Activated naive CD8-positive, alpha-beta T cell treated with anti-CD3 and anti-CD28 coated beads, Interleukin-2, amount 10 ng/mL, durations not matched to agents 7 days and 5 days (primary cell): ENCODE measurements at places on chromosomes 5 and 9. TPM values are rescaled to one million over a fixed set of nuclear protein-coding genes. Genes with fewer than 3 reads are reported as not detected.

- DNase-seq, result no peak
These were observed 16.8 kb upstream of the ATP6V1G1 start for GRCh38 chr9:114570742-114571141.

SPINK1 gene
- total RNA-seq, result not detected

GRCh38 chr9:86734771-86735170 is 212.5 kb downstream of the GAS1 start:
- DNase-seq, result no peak

GRCh38 chr9:92611621-92612285 is 58.2 kb downstream of the IPPK start:
- no peak for DNase-seq

- DNase-seq, result no peak
These were observed 77.5 kb upstream of the FBN2 start for GRCh38 chr5:128615578-128615977.

PLAC8L1 gene
- total RNA-seq, result not detected

NSD1 gene
- total RNA-seq, result 96.2 TPM

- no peak for DNase-seq
These were observed 7.4 kb downstream of the TBC1D2 start for GRCh38 chr9:98247831-98248657.

DNA sequence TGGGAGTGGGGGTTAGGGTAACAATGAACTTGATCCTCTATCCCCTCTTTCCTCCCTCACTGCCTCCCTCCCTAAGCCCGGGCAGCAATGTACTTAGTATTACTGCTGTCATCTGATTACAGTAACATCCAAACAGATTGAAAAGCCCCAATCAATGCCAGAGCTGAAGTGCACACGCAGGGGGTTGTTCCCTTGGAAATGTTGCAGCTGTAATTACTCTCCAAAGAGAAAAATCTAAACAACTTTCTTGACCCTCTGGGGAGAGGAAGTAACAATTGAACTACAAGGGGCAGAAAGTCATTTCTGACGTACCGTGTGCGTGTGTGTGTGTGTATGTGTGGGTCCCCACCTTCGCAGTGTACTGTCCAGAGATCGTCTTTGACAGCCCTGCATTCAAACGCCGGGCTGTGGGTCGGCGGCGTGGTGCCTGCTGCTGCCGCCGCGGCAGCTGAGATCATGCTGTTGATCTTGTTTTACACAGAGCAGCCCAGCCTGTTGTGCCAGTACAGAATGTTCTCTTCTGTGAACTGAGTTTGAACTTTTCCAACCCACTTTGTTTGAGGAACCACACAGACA is 66.0 kb upstream of the KLF9 start:
- DNase-seq, result no peak

DNA sequence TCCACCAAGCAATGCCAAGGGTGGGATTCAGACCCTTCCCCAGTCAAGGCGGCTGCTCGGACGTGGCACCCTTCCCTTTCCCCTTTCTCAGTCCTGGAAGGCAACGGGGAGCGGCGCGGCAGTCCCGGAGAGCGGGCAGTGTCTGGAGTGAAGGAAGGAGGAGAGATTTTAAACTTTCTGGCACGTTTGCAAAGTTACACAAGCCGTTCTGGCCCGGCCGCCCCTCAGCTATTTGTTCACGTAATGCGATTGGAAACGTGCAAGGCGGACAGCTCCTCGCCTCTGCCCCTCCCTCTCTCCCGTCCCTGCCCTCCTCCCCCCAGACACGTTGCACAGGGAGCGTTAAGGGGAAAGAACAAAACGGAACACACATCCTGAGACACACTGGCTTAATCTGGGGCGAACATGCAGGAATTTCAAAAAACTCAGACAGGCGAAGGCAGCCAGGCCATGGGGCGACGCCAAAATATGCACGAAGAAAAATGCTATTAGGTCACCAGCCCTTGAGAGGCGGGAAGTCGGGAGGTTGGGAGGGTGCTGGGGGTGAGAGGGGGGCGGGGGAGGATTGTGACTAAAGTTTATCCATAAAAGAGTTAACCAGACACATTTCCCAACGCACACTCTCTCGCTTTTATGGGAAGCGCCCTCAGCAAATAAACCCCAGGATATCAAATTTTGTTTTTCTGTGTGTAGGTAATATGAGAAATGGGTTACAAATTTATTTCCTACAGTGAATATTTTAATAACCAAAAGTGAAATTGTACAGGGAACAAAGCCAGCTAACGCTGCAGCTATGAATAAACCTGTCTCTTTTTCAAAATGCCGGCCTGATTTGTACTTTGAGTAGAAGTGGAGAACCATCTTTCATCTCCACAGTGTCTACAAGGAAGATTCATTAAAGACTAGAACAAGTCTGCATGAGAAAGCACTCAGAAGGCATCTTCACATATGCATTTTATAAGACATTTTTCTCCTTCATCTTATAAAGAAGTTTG is at the start of gene LOX:
Gene LOX (minus strand): TSS at position 144 of the 995 bp plus-strand sequence. CDS start 274 bp downstream, outside the sequence.
- no peak for DNase-seq

DNA sequence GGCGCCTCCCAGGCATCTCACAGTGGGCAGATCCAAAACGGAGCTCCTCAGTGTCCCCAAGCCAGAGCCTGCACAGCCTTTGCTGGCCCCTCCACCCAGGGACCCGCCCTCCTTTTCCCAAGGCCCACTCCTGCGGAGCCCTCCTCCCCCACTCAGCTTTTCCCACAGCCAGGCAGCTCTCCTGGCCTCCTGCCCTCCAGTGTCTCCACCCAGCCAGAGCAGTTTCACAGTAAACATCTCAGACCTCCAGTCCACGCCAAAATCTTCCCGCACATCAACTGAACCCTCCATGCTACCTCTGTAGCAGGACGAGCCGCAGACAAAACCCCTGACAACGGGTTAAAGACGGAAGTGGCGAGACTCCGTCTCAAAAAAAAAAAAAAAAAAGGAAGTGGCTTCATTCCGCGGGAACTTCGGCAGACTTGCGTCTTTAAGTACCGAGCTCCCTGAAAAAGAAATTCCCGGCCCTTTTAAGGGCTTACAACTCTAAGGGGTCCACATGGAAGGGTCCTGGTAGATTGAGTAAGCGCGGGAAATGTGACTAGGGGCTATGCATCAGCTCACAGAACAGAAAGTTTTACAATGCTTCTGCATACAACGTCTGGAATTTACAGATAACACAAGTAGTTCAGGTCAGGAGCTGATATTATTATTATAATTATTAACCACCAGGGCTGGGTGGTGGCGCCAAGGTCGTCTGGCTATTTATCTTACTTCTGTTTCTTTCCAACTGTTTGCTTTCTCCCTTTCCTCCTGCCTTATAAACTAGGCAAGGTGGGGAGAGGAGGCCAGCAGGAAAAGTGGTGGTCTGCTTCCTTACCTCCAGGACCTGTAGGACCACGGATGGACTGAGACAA is 11.4 kb upstream of the GRIN1 start:
- DNase-seq, result no peak

GRCh38 chr9:124381170-124381945 is 33.9 kb downstream of the PSMB7 start:
- DNase-seq, result no peak

- DNase-seq, result no peak
These were observed 13.9 kb downstream of the SLC23A1 start for GRCh38 chr5:139369181-139369580.

LCN12 gene
- 0.91 TPM for total RNA-seq

DNA sequence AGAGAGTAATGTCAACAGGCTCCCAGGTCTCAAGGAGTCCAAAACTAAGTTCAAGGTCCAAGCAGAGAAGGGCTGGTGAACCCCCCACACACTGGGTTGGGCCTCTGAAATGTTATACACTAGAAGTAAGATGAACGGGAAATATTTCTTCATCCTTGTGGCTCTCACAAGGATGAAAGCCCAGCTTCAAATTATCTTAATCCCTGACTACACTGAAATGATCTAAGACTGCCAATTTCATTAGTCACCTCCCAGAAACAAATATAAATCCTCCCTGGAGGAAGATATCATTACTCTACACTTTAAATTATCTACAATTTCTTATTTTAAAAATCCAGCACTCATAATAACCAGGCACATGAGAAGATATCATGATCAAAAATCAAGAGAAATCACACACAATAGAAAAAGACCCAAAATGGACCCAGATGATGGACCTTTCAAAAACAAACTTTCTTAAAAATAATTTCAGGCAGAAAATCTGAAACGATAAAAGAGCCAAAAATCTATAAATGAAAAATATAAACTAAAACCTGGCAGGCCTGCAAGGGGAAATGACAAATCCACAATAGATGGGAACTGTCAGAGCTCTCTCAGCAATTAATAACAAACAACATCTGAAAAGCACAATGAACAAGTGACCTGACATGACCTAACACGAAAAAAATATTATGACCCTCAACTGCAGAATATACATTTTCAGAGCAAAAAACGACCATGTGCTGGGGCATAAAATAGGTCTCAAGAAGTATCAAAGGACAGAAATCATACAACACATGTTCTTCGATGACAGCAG is 117.4 kb downstream of the GPR21 start:
- no peak for DNase-seq

LCN10 gene
- total RNA-seq, result 1.0 TPM

DNA sequence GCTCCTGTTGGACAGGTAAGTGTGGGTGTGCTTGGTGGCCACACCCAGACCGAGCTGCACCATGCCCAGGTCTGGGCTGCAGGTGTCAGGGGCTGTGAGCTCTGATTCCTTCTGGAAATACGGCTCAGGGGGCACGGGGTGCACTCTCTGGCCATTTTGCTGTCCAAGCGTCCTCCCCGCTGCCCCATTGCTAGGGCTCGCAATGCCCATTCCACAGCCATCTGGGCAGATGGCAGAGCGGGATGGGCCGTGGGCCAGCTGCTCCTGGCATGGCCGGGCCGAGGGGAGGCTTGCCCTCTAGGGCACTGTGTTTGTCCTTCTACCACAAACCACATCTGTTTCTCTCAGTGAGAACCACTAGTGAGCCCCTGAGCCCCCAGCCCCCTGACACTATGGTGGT is 67.9 kb upstream of the RXRA start:
- no peak for DNase-seq

GRCh38 chr9:126643945-126644527 is 30.3 kb downstream of the LMX1B start:
- DNase-seq, result no peak

GRCh38 chr9:131824155-131824594 is 84.3 kb upstream of the RAPGEF1 start:
- DNase-seq, result no peak

CENPK gene
- 89.9 TPM for total RNA-seq

DNA sequence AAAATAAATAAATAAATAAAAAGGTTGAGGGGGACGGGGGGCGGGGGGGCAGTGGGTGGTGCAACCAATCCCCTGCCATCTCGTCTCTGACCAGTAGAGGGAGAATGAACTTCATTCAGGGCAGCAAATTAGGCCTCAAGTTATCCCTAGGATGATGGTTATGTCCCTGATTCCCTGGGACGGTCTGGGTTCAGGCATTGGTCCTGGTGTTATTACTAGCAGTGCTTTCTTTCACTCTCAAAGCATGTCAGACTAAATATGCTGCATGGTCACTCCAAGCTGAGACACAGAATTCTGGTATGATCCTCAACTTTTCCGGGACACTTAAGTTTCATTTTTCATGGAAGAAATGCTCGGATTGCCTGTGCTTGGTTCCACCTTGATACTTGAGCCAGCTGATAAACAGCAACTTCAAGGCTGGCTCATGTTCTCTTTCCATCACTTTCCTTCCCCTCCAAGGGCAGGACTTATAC is 59.4 kb downstream of the DAP start:
- DNase-seq, result no peak

ANKRD18A gene
- 1.2 TPM for total RNA-seq

DNA sequence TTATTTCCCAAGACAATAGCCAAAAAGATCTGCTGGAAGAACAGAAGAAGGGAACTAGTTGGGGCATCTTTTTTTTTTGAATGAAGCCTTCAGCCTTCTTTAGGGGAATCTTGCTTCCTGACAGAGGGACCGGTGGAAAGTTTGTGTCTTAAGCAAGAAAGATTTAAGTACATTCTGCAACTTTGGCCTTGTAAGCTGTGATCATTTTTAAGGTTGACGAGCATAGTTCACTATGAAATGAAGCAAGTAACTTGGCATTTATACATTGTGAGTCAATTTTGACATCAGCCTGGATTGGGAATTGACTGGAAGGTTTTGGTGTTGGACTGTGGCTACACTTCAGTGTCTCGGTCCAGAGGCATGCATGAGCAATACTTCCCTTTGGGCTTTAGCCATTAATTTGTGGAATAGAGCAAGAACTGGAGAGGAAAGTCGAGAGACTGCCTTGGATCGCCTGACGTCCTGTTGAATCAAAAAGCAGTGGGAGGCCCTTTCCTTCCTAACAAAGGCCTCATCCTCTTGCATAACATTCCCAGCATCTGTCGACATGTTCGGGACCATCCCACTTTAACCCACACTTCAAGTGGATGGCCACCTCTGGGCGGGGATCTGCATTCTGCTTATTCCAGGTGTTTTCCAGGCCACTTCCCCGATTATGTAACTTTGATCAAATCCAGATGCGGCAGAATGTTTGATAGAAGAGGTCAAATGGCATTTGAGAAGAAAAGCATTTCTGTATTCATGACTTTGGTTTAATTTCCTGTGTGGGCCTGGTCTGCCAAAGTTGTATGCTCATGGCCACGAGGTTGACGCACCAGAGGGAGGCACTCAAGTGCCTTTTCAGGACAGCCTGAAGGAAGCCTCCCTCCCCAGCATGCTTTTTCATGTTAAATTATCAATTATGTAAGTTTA is 12.5 kb downstream of the ABL1 start:
- no peak for DNase-seq

CCL27 gene
- not detected for total RNA-seq

GRCh38 chr5:67166460-67167285 is 29.9 kb downstream of the CD180 start:
- DNase-seq, result peak; percentile 84

PCDHGA8 gene
- 0.09 TPM for total RNA-seq

SPATA6L gene
- 0.72 TPM for total RNA-seq

GRCh38 chr5:150484964-150485692 is 22.8 kb upstream of the NDST1 start:
- no peak for DNase-seq

DNA sequence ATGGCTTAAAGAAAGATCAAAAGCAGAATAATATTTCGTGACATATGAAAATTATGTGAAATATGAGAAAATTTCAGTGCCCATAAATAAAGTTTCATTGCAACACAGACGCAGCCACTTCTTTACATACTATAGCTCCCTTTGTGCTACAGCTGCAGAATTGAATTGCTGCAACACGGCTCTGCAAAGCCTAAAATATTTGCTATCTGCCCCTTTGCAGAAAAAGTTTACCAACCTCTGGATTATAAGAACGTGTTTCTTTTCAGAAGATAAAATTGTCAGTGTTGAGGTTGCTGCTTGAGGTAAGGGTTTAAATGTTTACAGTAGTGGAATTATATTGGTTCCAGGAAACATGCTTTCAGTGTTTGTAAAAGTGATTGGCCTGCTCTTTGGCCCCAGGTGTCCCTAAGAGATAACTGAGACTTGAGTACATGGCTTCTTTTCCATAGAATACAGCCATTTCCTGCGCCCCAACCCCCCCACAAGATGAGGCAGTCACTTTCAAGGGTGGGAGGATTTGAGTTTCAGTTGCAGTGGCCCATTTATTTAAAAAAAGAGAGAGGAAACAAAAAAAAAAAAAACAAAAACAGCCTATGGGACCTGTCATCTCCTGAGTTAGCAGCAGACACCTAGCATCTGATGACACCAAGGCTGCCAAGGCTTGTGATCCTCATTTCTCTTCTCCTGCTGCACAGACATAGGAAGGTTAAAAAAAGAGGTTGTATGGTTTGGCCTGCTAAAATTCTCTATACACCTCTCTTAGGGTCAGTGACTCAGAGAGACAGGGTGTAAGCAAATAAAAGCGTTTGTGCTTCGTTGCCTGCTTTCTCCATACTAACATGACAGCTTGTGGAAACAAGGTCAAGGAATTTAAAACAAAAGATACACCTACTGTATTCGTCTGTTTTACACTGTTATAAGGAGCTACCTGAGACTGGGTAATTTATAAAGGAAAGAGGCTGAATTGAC is 28.0 kb upstream of the HTR4 start:
- DNase-seq, result no peak

SFXN1 gene
- 194 TPM for total RNA-seq
